NCI-H2081 treated with DMSO at 0.1 percent for 48 hours (cell line): ENCODE measurements at places on chromosomes 3 and 15.

DNA sequence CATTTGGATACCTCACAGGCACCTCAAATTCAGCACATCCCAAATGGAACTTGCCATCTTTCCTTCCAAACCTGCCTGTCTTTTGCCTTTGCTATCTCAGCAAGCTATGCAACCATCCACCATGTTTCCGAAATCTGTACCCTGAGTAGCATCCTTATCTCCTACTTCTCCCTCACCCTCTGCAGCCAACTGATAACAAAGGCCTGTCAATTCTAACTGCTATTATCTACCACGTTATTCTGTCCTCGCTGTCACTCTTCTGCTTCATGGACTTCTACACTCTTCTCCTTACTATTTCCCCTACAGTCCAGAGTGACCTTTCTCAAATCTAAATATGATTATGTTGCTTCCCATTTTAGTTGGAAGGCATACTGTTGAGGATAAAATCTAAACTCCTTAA lies 25.5 kb upstream of the TAFA4 start:
- DNase-seq, result no peak

DNA sequence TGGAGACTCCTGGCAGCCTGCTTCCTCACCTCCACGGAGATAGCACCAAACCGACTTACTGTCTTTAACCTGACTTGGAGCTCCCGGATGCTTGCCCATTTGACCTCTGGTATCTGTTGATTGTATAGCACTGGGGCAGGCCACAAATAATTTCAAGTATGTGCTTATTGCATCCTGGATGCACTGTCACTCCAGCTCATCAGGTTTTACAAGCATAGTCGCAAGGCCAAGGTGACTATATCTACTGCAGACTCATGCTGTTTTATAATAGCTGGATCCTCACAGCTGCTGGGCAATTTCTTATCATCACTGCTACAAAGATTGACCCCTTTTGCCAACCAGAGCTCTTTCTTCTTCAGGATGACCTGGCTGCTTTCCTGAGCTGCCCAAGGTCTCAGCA lies 45.6 kb downstream of the PEX5L start:
- DNase-seq, result no peak

GRCh38 chr15:63157891-63158431 lies 684 bp upstream of the RPS27L start:
- DNase-seq, result no peak

DNA sequence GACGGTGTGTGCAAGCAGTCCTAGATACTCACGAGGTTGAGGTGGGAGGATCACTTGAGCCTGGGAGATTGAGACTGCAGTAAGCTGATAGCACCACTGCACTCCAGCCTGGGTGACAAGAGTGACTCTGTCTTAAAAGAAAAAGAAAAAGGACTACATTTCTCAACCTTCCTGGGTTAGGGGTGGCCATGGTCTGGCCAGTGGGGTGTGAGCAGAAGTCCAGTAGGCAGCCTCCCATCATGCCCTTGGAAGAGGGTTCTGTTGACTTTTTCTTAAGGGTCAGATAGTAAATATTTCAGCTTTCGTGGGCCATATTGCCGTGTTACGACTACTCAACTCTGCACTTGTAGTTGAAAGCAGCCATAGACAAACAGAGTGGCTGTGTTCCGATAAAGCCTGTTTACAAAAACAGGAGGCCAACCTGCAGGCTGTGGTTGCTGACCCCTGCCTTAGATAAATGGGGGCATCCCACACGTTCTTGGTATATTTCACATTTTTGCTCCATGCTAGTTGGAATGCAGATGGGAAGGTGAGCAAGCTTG lies 31.0 kb upstream of the PDE8A start:
- DNase-seq, result no peak

- DNase-seq, result no peak
Observed at GRCh38 chr15:30958219-30958618, 33.2 kb downstream of the MTMR10 start.

- DNase-seq, result no peak
Observed at GRCh38 chr15:98650417-98651035, 2.2 kb downstream of the IGF1R start.

- DNase-seq, result no peak
Observed at GRCh38 chr3:47399531-47400270, 18.9 kb downstream of the PTPN23 start.

GRCh38 chr15:29571792-29572431 lies 250.4 kb downstream of the TJP1 start:
- DNase-seq, result no peak

DNA sequence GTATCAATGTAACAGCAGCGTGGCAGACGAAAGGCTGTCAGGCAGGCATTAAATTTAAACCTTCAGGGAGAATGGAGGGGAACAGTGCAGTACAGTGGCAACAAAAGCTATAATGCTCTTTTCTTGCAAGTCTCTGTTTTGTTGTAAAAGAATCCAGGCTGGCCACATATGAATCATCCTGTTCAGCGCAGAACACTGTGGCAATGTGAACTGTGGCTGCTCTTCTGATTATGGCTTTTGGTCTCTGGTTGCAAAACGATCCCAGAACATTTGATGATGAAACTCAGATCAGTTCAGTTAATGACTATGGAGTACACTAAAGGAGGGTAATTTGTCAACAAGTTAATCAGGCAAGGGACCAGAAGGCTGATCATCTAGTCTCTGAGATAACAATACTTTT lies 219.7 kb upstream of the SGO1 start:
- DNase-seq, result no peak

- no peak for DNase-seq
Observed at GRCh38 chr3:101996832-101997231, 147.5 kb downstream of the NFKBIZ start.

DNA sequence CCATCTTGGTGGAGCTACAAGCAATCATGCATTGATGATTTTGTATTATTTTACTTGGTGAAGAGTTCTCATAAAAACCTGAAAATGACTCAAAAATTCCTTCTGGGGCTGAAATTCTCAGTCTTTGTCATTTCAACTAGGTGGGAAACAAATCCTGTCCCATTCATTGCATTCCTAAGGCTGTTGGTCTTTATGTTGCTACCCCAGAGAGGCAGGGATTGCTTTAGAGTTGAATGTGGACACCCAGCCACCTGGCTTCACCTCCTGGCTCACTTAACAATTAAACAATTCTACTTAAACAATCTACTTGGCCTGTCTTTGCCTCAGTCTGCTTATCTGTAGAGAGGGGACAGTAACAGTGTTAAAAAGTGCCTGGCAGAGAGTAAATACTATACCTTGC lies 117.3 kb upstream of the UBE3A start:
- no peak for DNase-seq

DNA sequence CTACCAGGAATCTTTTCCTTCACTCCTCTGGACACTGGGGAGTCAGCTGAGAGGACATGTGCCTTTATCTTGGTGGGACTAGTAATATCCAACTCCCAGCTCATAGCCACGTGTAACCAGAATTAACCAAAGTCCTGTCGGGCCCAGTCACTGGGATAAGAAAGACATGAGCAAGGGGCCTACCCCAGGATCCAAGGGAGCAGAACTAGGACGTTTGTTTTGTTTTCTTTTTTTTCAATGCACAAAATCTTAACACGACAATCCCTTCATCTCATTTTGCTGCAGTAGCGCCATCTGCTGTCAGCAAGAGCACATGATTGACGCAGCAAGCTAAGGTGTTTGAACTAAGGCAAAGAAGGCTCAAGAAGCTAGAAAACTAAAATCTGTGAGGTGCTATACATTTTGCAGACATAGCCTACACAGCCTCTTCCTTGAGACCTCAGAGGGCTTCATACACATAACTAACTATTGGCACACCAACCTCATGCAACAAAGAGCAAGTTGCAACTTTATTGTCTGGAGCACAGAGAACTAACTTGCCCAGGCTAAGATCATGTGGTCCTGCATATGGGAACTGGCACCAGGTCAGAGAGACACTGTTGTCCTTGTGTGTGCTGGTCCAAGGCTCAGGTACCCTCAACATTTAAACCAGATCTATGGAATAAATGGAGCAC lies 43.6 kb downstream of the RLBP1 start:
- no peak for DNase-seq

- no peak for DNase-seq
Observed at GRCh38 chr3:68306571-68306970, 625.8 kb downstream of the TAFA4 start.

GRCh38 chr3:63390710-63391230 lies 112.7 kb downstream of the SYNPR start:
- no peak for DNase-seq

DNA sequence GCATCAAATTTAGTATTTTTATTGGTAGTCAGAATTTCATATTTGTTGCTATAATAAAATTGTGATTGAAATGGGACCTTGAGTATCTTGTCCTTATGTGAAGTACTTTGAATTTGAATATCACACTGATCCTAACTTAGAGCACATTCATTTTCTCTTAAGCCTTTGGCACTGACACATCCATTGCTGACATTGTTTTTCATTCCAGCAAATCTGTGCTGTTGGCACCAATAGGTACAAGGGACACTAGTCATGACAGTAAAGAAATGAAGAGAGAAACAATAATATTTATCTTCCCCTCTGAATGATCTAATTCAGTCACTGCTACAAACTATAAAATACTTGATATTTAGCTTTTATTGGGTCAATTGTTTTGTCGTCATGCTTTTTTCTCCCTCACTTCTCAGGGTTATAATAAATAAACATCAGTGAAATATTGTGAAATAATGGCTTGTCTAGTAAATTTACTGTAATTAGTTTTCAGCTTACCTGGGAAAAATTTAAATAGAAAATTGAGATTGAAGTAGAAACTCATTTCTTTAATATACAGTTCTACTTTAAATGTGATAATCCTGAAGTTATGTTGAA lies 166.8 kb upstream of the MLF1 start:
- no peak for DNase-seq

DNA sequence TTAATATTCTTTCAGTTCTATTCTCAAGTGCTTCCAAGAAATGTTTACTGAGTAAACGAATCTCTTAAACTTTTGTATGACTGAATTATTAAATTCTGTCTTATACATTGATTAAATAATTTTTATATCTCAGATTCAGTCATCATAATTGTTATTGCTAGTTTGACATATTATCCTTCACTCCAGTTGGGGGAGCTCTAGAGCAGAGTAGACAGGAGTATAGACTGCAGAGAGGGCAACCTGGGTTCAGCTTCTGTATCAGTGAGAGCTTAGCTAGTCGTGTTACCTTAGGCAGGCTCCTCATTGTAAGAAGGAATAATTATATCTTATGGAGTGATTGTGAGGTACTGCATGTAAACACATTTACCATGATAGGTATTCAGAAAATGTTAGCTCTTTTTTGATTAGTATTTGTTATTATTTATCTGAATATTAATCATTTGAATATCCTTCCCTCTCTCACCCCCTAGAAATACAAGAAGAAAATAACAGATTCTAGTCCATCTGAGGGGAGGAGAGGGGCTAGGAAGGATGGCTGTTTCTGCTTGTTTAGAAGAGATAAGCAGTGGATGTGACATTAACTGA lies 31.0 kb upstream of the ZCWPW2 start:
- no peak for DNase-seq

DNA sequence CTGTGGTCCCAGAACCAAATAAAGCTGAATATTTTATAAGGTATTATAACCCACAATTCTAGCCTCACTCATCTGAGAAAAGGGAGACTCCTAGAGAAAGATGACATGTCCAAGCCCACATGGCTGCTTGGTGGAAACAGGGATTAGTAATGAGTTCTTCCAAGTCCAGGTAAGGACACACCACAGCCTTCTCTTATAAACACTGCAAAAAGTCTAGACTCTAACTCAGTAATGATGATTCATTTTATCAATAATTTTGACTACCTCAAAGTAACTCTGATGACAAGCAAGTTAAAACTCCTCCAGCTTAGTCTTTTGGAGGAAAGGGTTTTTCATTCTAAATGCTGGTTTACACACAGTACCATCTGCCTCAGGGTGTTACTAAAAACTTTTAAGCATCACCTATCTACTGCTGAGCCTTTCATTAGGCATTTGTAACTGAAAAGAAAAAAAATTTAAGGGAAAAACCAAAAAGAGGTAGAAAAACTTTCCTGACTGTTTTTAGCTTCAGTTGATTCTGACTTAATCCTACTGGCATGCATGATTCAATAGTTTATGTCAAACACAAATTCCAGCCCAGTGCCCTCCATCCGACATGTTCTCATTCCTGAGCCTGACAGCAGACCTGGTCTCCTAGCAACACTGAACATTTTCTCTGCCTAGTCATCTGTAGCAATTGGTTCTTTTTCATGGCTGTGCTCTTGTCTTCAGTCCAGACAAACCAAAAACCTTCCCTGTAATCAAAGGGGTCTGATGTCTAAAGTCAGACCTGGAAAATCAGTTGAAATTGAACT lies 43.9 kb downstream of the P3H2 start:
- no peak for DNase-seq

GRCh38 chr3:111715911-111716523 lies 120.9 kb upstream of the ZBED2 start:
- DNase-seq, result no peak

- DNase-seq, result no peak
Observed at GRCh38 chr3:114646526-114646925, 352.7 kb downstream of the TIGIT start.

- no peak for DNase-seq
Observed at GRCh38 chr3:12993517-12994356, 79.5 kb downstream of the IQSEC1 start.

- no peak for DNase-seq
Observed at GRCh38 chr3:171156401-171157010, 130.0 kb upstream of the SLC2A2 start.

DNA sequence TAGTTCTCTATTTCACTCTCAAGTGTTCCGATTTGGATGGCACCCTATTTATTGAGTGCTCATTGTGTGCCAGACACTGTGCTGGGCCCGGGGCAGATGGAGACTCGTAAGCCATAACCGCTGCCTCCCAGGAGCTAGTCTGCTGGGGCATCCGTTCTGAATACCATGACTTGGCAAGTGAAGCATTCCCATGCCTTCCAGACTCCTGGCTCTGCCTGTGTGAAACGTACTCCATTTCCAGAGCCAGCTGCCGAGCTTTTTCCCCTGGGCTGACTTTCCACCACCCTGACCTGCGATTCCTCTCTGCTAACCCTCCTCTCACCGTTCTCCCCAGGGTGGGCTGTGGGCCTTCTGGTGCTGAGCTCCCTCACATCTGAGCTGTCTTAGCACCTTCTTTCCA lies 303.1 kb upstream of the CTDSPL start:
- no peak for DNase-seq

GRCh38 chr15:88258093-88258641 lies 1.6 kb upstream of the NTRK3 start:
- no peak for DNase-seq

- DNase-seq, result no peak
Observed at GRCh38 chr3:120604784-120605183, 8.6 kb downstream of the NDUFB4 start.

DNA sequence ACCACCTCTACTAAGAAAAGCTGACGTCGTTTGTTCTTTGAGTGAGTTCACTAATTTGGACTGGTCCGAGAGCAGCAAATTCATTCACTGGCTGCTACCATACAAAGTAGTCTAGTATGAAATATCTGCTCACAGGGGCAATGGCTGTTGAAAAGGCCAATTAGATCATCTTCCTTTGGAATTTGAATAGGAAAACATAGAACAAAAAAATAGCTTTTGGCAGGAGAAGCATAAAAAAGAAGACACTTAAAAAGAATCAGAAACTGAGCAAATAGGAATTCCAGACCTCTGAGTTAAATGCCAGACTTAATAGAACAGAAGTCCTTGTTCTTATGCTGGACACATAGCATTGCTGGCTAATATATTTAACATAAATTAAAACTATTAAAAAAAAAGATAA lies 159.3 kb downstream of the IL1RAP start:
- no peak for DNase-seq
